Stimulated activated CD8-positive, alpha-beta memory T cell treated with anti-CD3 and anti-CD28 coated beads, Interleukin-15, amount 100 ng/mL, for 24 hours (primary cell): ENCODE measurements at places on chromosomes 16 and 17.

DNA sequence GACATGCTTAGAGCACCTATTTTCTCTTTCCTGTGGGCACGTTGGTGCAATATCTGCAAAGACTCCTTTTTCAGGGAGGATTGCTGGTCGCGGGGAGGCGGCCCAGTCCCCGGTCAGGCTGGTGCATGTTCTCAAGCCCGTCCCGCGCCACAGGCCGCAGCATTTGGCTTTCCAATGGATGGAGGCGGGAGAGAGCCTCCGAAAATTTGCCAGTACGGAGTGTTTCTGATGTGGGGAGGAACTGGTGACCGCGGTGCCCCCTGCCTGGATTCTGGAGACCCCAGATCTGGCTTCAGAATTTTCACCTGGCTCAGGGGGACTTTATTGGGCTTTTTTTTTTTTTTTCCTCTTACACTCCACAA is 2.3 kb downstream of the CMIP start:
- DNase-seq: no peak

- DNase-seq: no peak
Observed at GRCh38 chr16:31913668-31914067, 40.1 kb downstream of the ZNF267 start.

DNA sequence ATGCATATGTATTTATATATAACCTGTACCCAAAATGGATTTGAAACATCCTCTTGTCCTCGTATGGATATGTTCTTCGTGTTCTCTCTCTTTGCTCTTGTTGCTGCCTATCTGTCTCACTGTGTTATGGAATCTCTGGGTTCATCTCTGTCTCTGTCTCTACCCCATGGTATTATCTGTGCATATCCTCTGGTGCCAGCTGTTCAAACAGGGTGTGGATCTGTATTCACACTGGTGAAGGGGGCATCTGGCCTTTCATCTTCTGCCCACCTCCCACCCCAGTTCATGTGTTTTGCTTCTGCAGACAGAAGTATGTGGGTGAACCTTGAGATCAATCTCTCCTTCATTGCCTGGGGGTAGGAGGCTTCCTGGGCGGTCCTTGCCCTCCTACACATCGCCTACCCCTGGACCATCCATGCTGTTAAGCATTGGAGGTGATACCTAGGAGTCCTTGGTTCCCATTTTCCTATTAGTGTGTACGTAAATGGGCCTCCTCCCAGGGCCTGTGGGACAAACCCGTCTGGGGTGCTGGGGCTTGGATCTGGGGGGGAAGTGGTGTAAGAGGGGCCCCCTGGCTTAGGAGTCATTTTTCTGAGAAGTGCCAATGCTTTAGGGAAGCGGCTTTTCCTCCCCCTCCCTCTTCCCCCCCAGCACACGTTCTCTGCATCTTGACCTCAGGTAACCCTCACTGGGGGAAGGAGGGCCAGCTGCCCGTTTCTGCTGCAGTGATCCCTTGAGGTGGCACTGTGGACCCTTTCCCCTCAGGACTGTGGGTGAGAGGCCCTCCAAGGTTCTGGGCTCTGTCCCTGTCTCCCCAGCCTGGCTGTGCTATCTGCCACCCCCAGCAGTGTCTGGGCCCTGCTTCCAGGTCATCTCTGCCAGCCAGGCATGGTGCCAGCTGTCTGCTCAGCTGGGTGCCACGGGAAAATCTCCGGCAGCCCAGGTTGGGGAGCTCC is 21.1 kb downstream of the RARA start:
- DNase-seq: no peak

GRCh38 chr17:76685366-76685765 is 25.4 kb downstream of the MXRA7 start:
- no peak for DNase-seq

DNA sequence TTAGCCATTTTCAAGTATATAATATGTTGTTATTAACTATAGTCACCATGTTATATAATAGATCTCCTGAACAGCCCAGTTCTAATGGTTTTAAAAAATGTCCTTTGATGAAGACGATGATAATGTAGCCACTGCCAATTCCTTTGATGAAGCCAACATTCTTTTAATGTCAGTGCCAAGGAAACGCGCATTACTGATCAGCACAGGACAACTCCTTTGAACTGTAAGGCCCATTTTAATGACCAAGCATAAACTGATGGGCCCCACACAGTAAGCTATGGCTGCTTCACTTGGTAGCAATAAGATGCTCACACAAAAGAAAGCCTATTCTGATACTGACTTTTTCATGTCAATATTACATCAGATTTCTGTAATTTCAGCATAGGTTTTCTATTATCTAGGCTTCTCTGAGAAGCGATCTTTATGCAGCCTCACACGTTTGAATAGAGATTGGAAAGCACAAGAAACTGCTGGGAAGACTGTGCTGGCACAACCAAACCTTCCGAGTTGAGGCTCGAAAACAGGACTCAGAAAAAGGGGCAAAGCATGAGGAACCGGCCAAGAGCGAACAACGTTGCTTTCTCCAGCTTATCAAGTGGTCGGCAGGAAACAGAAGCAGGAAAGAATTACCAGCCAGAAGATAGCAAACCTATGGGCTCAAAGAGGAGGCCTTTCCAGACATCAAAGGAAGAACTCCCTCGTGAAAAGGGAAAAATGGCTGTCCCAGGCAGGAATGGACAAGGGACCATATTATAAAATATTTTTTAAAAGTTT is 19.4 kb downstream of the ERN1 start:
- DNase-seq: no peak

GRCh38 chr16:14456793-14457481 is 173.1 kb downstream of the PARN start:
- DNase-seq: no peak

DNA sequence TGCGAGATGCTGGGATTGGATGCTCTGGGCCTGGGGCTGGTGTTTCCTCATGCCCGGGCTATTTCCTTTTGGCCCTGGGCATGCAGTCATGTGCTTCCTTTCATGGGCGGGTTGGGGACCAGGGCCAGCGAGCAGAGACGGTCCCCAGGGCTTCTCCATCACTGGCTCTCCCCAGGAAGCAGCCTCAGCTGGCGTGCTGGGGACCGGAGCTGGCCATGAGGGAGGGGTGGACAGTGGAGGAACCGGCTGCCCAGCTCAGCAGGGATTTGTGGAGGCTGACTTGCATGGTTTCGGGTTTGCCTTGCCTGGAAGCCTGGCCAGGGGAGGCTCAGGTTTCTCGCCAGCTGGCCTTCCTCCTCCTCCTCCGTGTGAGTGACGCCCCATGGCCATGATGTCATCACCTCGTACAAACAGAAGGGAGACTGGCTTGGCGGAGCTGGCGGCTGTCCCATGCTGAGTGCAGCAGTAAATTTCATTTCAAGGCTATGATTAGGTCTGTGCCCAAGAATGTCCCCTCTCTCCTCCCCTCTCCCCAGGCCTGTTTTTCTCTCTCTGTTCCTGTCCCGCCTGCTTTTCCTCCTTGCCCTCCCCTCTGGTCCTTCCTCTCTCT is 8.9 kb upstream of the TIMP2 start:
- DNase-seq: no peak

- DNase-seq: no peak
Observed at GRCh38 chr17:350706-351448, 1.7 kb downstream of the RPH3AL start.

DNA sequence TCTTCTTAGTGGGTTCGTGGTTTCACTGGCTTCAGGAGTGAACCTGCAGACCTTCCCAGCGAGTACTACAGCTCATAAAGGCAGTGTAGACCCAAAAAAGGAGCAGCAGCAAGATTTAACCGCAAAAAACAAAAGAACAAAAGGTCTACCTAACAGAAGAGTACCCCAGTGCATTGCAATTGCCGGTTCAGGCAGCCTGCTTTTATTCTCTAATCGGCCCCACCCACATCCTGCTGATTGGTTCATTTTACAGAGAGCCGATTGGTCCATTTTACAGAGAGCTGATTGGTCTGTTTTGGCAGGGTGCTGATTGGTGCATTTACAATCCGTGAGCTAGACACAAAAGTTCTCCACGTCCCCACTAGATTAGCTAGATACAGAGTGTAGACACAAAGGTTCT is 2.0 kb upstream of the ARRB2 start:
- DNase-seq: no peak

DNA sequence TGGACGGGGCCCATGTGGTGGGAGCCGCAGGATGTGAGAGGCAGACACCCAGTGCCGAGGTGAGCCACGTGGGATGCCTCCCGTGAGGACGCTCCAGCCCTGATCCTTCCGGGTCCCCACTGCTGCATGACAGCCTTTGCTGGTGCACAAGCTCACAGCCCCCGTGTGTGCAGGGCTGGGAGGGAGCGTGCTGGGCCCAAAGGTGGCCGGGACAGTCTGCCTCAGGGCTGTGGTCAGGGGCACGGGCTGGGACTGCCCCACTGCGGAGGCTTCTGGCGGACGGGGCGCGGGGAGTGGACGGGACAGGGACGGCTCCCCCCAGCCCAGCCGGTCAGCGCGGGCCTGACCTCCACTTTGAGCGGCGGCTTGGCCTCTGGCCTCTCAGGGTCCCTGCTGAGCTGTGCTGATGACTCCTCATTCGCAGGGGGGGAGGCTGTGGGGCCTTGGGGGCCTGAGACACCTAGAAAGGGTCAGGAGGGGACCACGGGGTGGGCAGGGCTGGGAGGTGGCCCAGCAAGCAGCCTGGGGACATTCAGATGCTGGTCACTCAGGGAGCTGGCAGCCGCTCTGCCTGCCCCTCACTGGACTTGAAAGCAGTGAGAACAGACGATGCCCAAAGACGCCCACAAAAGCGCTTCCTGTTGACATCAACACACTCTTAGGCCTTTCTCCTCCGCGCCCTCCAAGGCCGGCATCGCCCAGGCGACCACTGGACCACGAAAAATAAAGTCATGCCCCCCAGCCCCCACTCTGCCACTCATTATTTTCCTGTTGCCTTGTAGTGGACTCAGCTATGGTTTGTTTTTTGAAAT is 9.3 kb upstream of the METRNL start:
- DNase-seq: no peak

- DNase-seq: no peak
Observed at GRCh38 chr16:3143598-3144320, 8.9 kb downstream of the ZNF213 start.

- DNase-seq: no peak
Observed at GRCh38 chr17:61247439-61247838, 152.2 kb upstream of the TBX2 start.

- DNase-seq: no peak
Observed at GRCh38 chr17:82586576-82587233, 61.5 kb downstream of the WDR45B start.

- DNase-seq: no peak
Observed at GRCh38 chr17:31339906-31340661, 18.7 kb upstream of the EVI2A start.

GRCh38 chr17:80778716-80779115 is 212.9 kb upstream of the CHMP6 start:
- DNase-seq: no peak

DNA sequence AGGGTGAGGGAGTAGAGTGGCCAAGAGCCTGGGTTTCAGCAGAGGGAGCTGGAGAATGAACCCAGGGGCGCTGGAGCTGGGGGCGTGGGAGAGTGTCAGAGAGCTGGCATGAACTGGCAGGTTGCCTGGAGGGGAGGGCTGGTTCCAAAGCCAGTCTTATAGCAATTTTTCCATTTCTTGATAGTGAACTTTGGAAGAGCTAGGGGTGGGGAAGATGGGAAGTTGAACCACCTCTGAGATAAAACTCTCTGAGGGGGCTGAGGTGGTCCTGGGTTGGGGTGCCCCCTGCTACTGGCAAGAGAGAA is 36.9 kb downstream of the ADGRG5 start:
- no peak for DNase-seq
